ENCODE measurements at places on chromosomes 5 and 9.

GRCh38 chr9:119852390-119852789, 483.2 kb upstream of the BRINP1 start:
- no peak for DNase-seq

GRCh38 chr5:123610209-123610608, 98.2 kb downstream of the CSNK1G3 start:
- no peak for DNase-seq

GRCh38 chr5:96978812-96979449, 43.1 kb downstream of the LNPEP start:
- no peak for DNase-seq

- DNase-seq, result no peak
Measured at GRCh38 chr5:75675783-75676182, 41.5 kb downstream of the POC5 start.

GRCh38 chr5:59506285-59506877, 387.1 kb downstream of the PDE4D start:
- DNase-seq, result peak; percentile 49

GRCh38 chr5:17898766-17899165, 264.5 kb downstream of the TAF11L14 start:
- no peak for DNase-seq

- DNase-seq, result peak; percentile 97
Measured at GRCh38 chr5:73764586-73764985, 138.6 kb downstream of the ARHGEF28 start.

DNA sequence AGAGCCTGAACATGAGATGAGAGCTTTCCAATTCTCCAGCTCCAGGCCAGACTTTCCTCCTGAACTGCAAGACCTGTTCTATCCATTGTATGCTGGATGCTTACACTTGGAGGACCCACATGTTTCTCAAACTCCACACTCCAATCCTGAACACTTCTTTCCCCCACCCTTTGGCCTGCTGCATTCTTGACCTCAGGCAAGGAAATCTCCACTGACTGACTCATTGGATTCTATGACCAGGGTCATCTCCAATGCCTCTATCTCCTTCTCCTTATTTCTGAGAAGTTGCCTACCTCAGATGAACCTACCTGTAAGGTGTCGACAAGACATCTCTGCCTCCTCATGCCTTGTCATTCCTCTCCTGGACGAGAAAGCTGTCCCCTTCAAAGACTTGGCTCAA, 153.6 kb downstream of the CRB2 start:
- DNase-seq, result no peak

GRCh38 chr5:120108586-120109248, 355.4 kb upstream of the PRR16 start:
- DNase-seq, result no peak

- peak; percentile 89 for DNase-seq
Measured at GRCh38 chr9:98010445-98010844, 27.3 kb downstream of the ANP32B start.

DNA sequence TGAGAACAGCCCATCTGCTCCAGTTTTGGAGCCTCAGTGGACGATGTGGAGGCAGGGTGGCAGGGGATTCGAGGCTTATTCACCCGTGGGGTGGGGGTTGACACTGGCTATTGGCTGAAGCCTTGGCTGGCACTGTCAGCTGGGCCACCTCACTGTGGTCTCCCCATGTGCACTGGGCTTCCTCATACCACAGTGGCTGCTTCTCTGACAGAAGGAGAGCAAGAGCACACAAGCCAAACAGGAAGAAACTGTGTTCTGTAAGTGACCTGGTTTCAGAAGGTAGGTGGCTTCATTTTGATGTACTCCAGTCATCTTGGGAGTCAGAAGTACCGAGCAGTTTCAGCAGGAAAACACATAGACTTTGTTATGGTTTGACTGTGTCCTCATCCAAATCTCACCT, 24.7 kb upstream of the CTNND2 start:
- no peak for DNase-seq

DNA sequence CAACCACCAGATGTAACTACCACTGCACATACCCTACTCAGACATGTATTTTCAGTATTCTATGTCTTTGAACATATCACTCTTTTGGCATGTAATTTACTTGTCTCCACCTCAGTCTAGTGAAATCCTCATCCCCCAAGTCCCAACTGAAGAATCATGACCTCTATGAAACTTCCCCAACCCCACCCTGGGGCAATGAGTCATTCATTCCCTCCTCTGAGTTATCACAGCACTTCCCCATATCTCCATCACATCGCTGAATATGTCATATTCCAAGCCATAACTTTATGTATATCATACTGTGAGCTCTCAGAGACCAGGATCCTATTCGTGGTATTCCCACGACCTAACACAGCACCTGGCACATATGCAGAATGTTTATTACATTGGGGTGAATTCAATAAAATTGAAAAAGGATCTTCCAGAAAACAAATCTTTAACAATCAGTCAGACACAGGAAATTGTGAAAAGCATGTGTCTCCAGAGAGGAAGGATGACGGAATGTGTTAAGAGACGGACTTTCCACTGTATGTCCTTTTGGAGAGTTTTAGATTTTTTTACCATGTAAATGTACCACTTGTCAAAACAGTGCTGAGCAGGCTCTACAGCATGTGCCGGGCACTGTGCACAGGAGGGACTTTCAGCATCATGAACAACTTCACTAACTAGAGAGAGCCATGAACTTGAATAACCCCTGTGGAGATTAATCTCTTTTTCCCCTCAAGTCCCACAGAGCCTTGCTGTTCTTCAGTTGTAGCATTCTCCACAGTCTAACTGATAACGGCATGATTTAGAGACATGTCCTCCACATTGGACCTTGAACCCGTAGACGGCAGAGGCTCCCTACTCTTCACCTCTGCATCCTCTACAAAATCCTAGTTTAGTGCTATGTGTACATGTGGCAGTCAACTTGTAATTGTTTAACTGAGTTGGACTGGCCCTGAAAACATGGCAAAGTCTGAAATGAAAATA, 213.5 kb downstream of the GLIS3 start:
- no peak for DNase-seq

GRCh38 chr9:83334320-83334719, 203.9 kb downstream of the FRMD3 start:
- peak; percentile 6 for DNase-seq

DNA sequence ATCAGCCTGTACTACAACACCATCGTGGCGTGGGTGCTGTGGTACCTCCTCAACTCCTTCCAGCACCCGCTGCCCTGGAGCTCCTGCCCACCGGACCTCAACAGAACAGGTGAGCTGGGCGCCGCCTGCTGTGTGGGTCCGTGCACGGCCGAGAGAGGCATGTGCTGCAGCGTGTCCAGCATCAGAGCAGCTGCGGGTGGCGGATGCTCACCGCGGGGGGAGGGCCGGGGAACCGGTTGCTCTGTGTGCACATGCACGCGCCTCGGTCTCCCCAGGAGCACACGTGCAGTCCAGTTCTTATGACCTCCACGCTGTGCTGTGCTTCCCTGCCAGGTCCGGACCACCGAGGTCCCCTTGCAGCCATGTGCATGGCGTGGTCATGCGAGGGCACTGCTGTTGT, 7.6 kb downstream of the SLC6A18 start:
- DNase-seq, result no peak

GRCh38 chr5:11455505-11455904, 448.7 kb downstream of the CTNND2 start:
- DNase-seq, result no peak

DNA sequence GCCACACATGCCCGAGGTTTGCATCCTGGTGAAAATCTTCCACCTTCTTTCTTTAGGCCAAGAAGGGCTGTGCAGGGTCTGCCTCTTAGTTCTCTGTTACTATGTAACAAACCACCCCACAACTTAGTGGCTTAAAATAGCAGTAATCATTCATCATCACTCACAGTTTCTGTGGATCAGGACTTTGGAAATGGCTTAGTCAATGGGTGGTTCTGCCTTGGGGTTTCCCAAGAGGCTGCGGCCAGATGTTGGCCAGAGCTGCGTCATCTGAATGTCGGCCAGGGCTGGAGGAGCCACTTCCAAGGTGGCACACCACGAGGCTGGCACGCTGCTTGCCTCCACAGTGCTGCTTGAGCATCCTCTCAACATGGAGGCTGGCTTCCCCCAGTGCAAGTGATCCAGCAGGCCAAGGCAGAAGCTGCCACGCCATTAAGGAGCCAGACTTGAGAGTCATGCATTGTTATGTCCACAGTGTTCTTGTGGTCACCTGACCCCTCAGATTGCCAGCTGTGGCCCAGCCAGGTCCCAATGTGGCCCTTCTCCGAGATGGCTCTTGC, 135.2 kb downstream of the RXRA start:
- no peak for DNase-seq

DNA sequence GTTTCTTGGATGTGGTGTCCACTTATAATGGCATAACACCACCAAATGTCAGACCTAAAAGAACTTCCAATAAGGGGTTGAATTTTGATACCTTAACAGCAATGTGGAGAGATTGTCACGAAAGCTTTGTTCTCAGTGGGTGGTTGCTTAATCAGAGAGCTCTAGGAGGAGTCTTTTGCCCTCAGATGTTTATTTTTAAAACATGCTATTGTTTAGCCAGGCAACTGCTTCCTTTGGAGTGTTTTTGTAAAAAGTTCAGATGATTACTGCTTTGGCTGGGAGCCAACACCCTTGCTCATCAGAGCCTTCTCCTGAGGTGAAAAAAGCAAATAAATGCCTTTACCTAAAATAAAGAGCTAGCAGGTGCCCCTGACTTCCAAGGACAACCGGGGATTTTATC, 65.0 kb downstream of the SLC1A1 start:
- no peak for DNase-seq

- DNase-seq, result no peak
Measured at GRCh38 chr5:95734187-95734586, 3.1 kb downstream of the RHOBTB3 start.

- no peak for DNase-seq
Measured at GRCh38 chr9:129282731-129283211, 104.7 kb upstream of the IER5L start.

DNA sequence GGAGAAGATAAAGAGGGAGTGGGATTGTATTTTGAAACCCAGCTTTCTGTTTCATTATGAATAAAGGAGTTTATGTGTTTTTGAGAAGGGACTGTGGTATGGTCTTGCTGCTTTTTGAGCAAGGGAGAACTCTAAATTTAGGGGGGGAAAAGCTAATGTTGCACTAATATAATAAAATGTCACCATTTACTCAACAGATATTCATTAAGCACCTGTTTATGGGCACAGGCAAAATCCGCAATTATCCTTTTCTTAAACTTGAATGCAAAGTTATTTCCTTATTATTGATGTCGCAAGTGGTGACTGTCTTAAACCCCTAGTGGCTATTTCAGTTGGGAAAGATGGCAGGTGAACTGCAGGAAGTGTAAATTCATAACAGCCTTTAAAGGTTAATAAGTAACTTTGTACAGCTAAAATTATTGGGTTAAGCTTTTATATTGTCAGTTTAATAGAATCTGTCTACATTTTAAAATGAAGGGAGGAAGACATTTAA, 1.5 kb downstream of the CDC42SE2 start:
- DNase-seq, result peak; percentile 54
